ENCODE measurements at places on chromosomes 12 and 14.

DNA sequence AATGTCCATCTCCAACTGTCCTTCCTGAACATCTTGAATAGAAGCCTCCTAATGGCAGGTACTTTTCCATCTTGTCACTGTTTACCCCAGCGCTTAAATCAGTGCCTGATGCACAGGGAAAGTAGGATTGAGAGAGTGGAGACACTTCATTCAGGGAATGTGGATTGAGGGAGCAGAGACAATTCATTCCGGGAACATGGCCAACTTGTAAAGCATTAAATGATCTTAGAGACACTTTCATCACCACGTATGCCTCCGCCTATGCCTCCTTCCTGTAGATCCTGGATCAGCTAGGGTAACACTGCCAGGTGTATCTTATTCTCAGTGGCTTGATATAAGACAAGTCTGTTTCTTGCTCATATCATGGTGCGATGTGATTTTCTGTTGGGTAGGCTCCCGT, 67.6 kb upstream of the CSRP2 start:
- DNase-seq, result no peak

DNA sequence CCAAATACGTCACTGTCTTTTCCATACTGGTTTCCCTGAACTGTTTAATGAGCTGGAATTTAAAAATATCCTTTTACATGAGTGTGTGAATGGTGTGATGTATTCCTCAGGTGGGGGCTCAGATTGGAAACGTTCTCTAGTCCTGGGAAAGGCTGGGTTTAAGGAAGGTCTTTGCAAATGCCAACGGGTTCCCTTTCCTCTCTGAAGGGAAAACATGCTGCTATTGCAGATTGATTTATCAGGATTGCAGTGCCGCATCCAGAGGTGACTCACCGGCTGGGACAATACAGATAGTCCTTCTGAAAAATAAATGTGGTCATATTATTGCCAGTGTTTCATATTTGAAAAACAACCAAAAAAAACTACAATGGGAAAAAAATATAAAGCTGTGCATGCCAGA, 193.1 kb upstream of the FLRT2 start:
- DNase-seq, result no peak

- DNase-seq, result no peak
Measured at GRCh38 chr12:6508087-6508486, 14.2 kb downstream of the NCAPD2 start.

DNA sequence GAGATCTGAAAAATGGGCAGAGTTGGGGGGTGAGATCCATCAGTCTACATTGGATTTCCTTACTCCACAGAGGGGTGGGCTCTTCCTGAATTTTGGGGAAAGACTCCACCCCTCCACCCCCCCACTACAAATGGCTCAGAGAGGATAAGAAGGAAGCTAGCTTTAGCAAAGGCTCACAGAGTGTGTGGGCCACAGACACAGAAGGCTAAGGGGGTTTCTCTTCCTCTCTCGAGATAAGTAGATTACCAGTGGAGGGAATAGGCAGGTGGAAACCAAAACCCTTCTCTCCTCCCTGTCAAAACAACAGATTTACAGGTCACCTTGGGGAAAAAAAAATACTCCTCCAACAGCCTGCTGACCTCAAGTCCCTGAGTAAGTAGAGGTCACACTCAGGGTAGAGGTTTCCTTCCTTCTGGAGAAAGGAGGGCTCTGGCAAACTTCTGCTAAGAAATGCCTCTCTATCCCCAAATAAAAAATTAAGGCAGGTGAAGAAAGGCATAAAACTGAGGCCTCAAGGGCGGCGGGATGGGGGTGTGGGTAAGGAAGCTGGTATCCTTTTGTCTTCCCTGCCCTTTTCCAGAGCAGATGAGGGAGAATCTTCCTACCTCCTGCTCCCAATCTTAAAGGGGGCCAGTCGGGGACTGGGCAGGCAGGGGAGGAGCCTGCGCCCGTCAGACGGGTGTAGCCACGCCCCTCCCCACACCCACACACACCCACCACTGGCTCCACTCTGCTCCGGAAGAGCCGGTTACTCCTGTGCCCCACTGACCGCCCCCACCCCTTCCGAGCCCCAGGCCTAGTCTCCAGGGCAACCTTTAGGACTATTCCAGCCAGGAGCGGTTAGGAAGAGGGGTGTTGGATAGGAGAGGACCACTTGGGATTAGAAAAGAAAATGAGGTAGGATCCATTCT, 1.9 kb upstream of the BAZ2A start:
- DNase-seq, result peak; percentile 58

GRCh38 chr12:119547001-119547400, 46.6 kb upstream of the TMEM233 start:
- DNase-seq, result no peak

DNA sequence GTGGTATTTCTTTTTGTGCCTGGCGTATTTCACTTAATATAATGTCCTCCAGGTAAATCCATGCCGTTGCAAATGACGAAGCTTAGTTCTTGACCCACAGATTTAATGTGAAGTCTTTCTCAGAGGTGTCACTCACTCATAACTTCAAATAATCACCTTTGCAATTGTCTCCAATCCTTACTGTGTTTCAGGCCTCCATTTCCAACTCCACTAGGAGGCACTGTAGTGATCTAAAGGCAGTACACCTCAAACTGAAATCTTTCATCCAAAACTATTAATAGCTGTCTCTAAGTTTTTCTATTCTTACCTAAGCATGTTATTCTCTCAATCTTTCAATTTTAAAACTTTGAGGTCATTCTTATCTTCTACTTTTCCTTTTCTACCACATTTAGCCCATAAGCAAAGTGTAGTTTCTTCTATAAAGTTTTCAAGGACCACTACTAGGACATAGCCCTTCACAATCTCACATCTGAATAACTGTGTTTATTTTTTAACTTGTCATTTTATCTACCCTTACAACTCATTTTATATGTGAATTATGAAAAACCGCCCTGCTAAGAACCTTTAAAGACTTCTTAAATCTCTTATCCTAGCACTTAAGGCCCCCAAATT, 25.5 kb upstream of the FBXO34 start:
- DNase-seq, result peak; percentile 63

DNA sequence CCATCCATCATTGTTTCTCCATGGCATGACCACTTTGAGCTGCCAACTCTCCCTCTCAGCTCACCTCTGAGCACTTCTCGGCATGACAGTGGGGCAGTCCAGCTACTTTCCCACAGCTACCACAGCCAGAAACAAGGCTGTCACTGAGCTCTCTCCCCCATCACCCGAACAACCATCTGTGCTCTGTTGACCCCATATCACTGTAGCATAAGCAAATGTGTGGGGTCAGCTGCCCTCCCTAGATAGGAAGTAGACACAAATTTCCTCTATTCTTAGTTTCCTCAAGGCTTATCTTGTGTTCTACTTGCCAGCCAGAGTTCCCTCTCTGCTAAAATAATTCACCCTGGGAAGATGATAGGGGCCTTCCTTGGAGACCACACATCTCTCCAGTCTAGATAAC, 82.6 kb upstream of the FUT8 start:
- no peak for DNase-seq

- DNase-seq, result no peak
Measured at GRCh38 chr12:14326699-14327098, 38.8 kb upstream of the ATF7IP start.

DNA sequence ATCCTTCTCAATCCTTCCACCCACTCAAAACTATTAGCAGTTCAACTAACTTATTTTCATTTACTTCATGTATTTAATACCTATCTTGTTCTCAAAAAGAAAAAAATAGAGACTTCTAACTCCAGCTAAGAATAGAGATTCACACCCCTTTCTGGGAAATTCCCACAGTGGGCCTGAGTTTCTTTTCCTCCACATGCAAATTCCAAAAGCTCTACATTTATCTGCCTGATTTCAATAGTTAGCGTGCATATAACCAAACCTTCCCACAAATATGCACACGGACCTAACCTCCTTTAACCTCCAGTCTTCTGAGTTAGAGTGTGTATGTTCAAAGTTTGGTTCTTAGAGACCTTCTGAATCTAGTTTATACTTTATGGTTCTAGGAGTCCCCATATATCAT, 62.5 kb downstream of the GRIN2B start:
- no peak for DNase-seq

DNA sequence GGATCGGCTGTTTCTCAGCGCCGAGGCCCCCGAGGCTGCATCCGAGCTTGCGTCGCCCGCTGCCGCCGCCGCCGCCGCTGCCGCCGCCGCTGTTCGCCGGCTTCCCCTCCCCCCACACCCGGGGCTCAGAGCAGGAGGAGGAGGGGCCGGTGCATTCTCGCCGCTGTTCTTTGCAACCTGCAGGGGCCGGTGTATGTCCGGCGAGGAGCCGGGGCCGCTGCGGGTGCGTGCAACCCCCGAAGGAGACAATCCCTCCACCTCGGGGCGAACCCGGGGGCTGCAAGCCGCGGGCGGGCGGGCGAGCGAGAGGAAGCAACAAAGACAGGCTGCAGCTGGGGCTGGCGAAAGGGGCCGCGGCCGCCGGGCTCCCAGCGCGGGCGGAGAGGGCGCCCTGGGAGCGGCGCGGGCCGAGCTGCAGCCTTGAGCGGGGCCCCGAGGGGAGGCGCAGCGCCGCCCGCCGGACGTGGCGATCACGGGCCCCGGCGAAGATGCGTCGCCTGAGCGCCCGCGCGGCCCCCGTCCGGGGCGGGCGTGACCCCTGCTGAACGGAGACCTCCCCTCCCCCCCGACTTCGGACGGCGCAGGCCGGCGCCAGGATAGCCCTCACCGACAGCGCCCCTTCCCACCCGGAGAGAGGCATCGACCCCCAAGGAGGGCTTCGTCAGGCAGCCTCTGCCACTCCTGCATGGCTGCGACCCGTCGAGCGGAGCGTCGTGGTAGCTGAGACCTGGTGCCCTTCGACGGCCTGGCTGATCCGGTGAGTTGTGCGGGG, 702 bp downstream of the FAM222A start:
- DNase-seq, result peak; percentile 56

DNA sequence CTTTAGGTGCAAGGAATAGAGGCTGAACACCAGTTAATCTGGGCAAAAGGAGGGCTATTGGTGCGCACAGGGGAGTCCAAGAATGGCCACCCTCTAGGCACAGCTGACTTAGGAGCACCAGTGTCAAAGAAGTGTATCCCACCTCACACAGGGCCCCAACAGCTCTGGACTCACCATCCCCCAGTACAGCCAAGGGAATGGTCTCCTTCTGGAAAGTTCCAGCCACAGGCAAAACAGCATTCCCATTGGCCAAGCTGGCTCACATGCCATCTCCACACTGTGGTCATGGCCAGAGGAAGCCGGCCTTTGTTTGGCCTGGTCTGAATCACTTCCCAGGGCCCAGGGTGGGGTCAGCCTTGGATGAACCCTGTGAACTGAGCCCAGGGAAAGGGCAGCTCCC, 120.1 kb downstream of the DICER1 start:
- DNase-seq, result no peak

DNA sequence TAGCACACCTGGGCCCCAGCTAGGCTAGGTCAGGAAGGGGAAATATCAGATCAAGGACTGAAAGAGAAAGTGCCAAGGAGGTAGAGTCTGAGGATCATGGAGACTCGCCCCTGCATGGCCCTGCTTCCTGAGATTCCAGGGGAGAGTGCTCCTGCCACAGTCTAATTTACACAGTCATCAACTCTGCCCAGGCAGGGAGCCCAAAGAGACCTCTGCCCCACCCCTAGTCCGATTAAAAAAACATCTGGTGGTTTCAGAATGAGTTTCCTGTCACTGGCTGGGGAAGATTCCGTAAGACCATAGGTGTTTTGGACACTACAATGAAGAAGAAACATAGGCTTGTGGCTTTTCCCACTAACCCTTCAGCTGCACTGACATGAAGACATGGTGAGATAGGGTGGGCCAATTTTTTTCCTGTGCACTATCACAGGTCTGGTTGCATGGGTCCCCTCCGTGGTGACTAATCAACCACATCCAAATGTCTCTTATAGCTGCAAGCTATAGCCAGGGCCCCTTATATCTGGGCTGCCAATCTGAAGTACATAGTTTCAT, 31.5 kb upstream of the GZMB start:
- peak; percentile 42 for DNase-seq

DNA sequence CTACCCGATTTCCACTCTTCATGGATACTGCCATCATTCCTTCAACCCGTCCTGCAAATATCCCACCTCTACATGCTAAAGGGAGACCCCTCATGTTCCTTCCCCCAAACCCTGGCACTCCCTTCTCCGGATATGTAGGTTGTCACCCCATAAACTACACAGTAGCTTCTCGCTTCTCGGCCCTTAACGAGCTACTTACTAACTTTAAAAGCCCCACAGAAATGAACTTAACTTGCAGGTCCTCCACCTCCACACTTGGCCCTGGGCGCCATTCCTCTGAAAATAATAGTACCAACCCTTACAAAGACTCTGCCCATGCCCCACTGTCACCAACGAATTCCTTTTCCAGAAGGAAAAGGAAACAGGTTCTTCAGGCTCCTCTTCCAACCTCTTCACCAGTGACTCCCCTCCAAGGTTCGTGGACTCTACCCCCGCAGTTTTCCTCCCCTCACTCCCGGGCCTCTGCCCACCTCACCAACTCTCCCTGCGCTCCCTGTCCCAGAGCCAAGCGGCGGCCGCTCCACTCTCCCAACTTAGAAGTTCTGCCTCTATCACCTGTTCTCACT, 1.2 kb downstream of the SPPL3 start:
- no peak for DNase-seq

DNA sequence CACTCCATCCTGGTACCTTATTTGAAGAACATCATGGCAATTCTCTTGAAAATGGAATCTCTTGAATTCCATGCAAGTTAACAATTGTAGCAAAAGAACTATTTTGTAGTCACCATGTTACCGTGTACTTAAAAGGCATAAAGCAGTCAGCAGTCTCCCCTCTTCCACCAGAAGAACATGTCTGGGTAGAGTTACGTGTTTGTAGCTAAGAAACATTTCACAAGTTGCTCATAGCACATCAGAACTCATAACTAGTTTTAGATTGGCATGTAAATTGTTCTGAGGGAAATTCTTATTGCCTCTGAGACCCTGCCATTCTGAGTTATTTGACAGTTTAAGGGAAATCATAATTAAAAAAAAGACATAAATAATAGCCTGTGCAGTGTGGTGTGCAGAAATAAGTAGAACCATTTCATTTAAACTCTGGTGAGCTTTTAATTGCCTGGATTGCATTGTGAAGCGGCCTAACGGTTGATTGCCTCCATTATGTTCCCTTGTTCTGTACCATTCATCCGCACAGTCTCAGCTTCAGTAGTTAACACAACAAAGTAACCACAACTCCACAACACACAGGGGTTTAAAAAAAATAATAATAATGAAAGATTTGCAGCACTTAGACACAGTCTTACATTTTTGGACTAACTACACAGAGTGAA, 2.6 kb downstream of the LMO3 start:
- DNase-seq, result no peak

- no peak for DNase-seq
Measured at GRCh38 chr14:67441256-67441655, 29.3 kb upstream of the PLEK2 start.

- peak; percentile 7 for DNase-seq
Measured at GRCh38 chr14:24051176-24051788, 527 bp upstream of the CARMIL3 start.

GRCh38 chr12:24499151-24500146, 449.5 kb downstream of the BCAT1 start:
- no peak for DNase-seq
